ENCODE measurements at places on chromosomes 5 and 9. TPM values are rescaled to one million over a fixed set of nuclear protein-coding genes. Genes with fewer than 3 reads are reported as not detected.

DNA sequence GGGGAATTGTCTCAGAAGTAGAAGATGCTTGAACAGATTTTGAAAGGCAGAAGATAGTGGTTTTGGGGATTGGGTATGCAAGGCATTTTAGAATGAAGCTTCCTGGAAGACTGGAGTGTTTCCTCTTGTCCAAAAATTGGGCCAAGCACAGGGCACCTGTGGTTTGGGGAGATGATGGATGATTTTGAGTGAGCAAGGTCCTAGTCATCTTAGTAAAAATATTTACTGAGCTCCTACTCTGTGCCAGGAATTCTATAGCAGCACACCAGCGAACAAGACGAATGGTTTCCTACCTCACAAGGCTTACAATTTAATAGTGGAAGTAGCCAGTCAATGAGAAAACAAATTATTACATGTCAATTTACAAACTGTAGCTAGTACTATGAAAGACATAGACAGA is 484.4 kb upstream of the KIF2A start:
- DNase-seq = no peak

DNA sequence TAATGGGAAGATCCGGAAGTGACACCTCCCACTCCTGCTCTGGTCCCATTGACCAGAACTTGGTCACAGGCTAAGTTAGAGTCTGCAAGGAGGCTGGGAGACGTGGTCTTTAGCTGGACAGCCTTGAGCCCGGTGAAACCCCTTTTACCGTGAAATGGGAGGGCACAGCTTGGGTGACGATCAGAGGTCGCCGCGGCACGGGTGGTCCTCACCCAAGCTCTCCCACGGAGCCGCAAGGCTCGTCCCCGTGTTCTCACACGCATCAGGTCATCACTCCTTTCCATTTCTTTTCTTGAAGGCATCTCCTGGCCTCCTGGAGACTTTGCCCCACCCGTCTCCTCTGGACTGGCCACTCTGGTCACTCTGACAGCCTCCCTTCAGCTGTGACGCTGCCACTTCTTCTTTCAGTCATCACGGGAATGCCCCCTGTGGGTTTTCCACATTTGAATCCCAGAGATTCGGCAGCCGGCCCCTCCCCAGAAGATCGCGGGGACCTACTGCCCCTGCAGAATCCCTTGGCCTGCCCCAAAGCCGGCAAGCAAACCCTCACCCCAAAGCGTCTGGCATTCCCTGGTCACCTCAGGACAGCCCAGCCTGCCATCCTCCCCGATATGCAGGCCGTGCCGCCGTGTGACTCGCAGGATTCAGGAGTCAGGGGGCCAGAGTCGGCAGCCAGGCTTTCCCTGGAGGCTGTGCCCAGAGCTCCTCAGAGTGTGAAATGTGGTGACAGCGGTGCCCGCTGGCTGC is 18.9 kb upstream of the EGFL7 start:
- no peak for DNase-seq

IFNA2 gene
- total RNA-seq = not detected

DNA sequence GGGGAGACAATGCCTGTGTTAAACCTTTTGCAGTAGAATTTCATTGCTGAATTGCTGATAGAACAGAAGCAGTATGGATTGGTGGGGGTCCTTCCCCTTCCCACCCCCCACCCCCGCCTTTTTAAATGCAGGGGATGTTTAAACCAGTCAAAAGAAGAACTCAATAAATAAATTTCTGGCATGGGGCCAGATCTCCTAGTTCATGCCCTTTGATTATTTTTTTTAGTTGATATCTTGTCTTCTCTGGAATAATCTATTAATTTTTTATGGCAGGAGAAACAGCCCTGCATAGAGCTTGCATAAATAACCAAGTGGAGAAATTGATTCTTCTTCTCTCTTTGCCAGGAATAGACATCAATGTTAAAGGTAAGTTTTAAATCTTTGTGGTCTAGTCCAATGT is 72.8 kb downstream of the SLF1 start:
- no peak for DNase-seq

PTPN3 gene
- 12.7 TPM for total RNA-seq

GRCh38 chr5:175847061-175847460 is 24.3 kb upstream of the CPLX2 start:
- no peak for DNase-seq

DNA sequence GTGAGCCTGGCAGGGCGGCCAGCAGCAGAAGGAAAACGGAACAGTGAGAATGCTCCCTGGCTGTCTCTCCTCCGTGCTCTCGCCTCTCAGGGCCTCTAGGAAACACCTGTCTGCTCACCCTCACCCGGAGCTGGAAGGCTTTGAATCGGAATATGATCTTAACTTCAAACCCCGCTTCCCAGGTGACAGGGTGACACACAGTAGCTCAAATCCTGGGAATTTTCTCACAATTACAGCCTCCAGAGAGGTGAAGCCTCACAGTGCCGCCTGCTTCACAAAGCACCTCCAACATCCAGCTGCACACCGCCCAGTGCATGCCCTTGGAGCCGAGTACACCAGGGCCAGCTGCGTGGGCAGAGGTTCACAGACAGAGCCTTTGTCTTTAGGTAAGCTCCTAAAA is 12.5 kb downstream of the SEC16A start:
- no peak for DNase-seq

DNA sequence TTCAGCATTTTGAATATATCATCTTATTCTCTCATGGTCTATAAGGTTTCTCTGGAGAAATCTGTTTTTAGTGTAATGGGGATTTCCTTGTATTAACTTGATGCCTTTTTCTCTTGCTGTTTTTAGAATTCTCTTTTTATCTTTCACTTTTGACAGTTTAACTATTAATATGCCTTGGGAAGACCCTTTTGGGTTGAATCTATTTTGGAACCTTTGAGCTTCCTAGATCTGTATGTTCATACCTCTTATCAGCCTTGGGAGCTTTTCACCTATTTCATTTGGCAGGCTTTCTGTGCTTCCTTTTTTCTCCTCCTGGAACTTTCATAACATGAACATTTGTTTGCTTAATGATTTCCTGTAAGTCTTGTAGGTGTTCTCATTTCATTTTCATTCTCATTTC is 22.2 kb downstream of the RCL1 start:
- peak; percentile 26 for DNase-seq

DNA sequence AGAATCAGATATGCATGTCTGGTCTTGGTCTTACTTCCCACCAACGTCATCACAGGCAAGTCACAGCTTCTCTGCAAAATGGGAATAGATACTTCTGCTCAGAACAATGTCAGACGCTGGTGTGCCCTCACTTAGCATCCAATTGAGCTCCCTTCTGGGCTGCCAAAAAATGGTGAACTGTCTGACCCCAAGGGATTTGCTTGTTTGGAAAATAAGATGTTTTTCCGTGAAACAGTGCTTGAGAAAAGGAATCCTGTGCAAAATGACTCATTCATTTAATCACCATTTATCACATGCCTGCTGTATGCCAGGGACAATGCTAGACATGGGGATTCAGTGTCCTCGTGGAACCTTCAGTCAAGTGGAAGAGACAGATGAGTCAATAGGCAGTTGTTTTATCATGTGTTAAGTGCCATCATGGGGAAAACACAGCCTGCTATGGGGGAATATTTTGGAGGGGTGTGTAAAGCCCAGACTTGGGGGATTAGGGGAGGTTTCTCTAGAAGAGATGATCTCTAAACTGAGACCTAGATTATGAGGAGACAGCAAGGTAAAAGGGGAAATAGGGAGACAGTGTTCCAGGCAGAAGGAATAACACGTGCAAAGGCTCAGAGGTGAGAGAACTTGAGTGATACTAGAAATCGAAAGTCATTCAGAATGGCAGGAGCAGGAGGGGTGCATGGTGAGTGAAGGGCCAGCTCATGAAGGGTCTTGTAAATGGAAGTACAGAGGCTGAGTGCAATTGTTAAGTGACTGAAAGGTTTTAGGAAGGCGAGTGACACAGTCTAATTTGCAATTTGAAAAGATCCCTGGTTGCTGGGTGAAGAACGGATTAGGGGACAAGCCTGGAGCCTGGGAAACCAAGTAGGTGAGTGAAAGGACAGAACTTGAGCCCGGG is 3.9 kb downstream of the NIPAL4 start:
- DNase-seq = no peak

Measured in stomach (tissue), 19 donors.